ENCODE measurements at places on chromosomes 11 and 22. TPM values are rescaled to one million over a fixed set of nuclear protein-coding genes. Genes with fewer than 3 reads are reported as not detected.
A peak's percentile ranks its signal among the peaks of the same experiment; 100 is the strongest.

DNA sequence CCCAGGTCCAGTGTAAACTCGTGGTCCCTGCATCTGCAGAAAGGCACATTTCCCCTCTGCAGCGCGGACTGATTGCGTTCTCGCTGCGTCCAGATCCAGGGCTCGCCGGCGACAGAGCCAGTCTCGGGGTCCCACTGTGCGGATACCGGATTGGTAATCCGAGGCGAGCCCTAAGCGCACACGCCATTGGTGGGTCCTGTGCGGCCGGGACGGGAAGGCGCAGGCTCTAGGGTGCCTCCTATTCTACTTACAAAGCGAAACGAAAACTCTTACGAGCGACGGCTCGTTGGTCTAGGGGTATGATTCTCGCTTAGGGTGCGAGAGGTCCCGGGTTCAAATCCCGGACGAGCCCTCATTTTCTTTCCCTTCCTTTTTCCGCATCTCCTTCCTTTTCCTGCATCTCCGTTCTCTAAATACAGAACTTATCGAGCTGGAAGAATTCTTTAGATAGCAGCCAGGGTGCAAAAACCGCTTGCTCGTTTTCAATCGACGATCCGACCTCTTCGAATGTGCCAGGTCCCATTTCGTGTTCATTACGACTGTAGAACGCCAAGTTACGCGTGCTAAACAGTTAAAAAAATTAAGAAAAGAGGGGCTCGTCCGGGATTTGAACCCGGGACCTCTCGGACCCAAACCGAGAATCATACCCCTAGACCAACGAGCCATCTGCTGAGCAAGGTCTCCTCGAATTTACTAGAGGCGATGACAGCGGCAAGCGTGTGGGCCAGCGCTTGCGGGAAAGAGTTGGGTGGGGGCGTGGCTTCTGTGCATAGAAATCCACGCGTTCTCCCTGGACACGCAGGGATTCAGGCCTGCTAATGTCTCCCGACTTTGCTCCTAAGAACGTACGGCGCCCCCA lies 29.2 kb upstream of the WNT11 start:
- peaks cover 69% of the 10 kb centered on the region for H3K4me1 ChIP-seq
- DNase-seq = peak; percentile 86
- peaks cover 1% of the 10 kb centered on the region for H3K27me3 ChIP-seq
- no peaks in the 10 kb centered on the region for H3K36me3 ChIP-seq
- peak overlapping the region; percentile 48 for H3K27ac ChIP-seq

DNA sequence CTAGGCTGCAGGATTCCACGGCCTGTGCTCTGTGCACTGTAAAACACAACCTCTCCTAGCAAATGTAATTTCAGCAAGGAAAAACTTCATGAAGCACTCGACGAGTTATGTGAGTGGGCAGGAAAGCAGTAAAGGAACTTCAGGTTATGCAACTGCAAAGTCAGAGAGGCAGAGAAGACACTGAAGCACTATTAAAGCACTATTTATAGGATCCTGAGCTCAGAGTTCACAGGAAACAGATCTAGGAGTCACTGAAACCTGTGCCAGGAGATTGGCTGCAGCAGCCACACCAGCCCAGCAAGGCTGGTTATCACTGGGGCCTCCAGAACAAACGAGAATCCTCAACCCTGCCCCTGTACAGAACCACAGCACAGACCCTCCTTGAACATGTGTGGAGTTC lies 2.5 kb downstream of the SMIM35 start:
- H3K36me3 ChIP-seq = no peaks in the 10 kb centered on the region
- H3K4me3 ChIP-seq = no peak overlapping the region
- no peak overlapping the region for H3K27ac ChIP-seq
- H3K4me1 ChIP-seq = peaks cover 81% of the 10 kb centered on the region
- H3K27me3 ChIP-seq = peaks cover 30% of the 10 kb centered on the region

DNA sequence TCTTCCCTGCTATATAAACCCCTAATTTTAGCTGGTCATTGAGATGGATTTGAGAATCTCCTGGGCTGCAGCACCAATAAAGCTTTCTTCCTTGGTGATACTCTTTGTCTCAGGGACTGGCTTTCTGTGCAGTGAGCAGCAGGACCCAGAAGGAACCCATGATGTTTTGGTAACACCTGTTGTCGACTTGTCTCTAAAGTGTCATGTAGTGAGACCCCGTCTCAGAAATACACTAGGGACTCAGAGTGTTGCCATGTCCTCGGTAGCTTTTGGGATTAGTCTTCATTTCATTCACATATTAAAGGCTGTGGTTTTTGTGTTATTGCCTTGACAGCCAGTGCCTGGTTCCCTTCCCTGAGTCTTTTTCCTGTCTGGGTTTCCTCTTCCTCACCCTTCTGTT lies 1078.7 kb downstream of the TBC1D22A start:
- H3K27ac ChIP-seq = no peak overlapping the region
- no peaks in the 10 kb centered on the region for H3K4me1 ChIP-seq
- no peak for DNase-seq
- H3K27me3 ChIP-seq = peaks cover 2% of the 10 kb centered on the region

The BCO2 gene
- 0.38 TPM for total RNA-seq

All from HepG2 (cell line).